Right kidney (tissue), 9 donors: ENCODE measurements at places on chromosomes 3 and 15.

DNA sequence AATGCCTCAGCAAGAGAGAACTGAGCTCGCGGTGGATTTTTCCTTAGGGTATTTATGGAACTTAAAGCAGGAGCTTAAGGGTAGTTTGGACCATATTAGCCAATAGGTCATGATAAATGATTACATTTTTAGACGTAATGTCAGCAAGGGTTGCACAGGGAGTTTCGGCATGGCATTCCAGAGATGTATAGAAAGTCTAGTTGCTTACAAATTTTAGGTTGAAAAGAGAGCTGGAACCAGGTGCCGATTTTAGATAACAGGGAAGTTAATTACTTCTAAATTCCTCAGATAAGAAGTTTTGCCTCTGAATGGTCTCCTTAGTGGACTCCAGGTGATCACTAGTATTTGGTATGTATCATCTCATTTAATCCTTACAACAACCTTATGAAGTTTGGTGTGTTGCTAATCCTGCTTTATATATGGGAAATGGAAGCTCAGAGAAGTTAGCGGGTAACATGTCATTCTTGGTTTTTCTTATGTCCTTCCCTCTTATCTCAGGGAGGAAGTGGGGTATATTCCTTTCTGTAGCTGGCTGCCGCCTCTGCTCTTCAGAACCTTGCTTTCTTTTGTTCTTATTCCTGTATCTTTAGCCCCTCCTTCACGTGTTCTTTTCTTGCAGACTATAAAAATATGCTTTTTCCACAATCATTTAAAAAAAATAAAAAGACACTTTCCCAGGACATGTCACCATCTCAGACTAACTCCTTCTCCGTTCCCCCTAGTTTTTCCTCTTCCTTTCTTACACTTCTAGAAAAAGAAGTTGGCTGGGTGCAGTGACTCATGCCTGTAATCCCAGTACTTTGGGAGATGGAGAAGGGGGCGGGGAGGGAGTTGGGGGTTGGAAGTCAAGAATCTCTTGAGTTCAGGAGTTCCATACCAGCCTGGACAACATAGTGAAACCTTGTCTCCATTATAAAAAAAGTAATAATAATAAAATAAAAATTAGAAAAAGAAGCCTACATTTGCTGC lies 25.7 kb downstream of the IQGAP1 start:
- DNase-seq = no peak

- DNase-seq = no peak
Observed at GRCh38 chr3:181622365-181622764, 89.4 kb upstream of the SOX2 start.

- no peak for DNase-seq
Observed at GRCh38 chr3:15107075-15107947, 8.4 kb upstream of the RBSN start.

DNA sequence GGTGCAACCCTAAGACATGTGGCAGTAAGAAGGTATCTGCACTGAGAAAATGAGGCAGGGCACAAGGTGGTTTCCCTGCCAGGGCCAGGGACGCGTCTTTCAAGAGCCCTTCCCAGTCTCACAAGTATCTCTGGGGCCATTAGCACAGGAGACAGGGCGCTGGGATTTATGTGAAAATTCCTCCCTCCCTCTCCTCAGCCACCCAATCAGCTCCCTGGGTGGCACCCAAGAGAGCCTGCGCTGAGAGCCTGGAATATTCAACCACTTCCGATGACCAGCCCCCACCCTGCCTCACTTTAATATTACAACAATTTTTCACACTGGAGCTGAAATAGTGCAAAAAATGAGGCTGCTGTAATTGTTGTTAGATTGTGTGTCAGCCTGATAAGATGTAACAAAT lies 26.1 kb downstream of the SEC61A1 start:
- DNase-seq = no peak

DNA sequence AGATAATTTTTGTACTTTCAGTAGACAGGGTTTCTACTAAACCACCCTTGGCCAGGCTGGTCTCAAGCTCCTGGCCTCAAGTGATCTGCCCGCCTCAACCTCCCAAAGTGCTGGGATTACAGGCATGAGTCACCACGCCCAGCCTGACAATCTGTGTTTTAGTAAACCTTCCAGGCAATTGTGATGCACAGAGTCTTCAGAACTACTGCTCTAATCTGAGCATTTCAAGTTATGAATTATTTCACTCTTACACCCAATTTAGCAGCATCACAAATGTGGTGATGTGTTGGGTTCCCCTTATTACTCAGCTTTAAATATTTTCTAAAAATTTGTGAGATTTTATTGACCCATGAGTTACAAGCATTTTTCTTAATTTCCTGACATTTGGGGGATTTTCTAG lies 94.4 kb downstream of the ULK4 start:
- DNase-seq = no peak

DNA sequence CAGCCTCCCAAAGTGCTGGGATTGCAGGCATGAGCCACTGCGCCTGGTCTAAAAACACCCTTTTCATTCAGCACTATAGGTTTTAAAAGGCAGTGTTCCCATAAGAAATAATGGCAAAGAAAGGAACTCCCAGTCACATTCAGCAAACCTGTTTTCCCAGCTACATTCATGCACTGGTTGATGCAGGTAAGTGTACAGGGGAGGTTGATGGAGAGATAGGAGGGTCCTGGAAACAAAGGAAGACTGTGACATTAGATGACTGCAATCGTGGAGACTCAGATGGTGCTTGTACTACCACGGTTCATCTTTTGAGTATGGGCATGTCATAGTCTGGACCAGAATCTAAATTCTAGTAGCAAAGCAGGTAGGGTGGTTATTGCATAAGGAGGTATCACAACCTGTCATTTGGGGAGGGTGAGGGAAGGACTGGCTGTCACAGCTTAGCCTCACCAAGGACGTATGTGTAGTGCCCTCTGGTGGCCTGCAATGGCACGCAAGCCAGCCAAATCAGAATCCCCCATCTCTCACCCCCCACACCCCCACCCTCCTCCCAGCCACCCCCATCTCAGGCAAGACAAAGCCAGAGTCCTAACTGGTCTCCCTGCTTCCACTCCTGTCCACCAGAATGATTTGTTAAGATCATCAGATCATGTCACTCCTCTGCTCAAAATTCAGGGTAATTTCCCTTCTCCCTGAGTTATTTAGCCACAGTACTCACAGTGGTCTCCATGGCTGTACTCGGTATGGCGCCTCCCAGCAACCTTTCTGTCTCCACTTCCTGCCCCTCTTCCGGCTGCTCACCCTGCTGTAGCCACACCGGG lies 28.8 kb upstream of the UBL7 start:
- DNase-seq = peak; percentile 35

DNA sequence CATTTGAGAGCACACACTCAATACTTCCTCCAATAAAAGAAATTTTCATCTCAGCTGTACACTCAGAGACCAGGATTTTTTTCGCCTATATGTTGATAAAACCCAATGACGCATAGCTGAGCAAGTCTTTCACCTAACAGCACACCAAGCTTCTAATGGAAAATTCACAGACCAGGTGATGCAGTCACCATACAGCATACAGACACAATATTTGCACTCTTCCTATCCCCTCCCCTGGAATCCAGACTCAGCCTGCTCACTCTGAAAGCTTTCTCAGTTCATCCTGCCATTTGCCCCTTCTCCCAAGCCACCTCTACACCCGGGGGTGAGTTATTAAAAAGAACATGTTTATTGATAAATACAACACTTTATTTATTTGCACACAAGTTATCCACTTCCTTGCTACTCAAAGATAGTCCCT lies 1.7 kb downstream of the TBC1D5 start:
- DNase-seq = peak; percentile 31

- DNase-seq = no peak
Observed at GRCh38 chr3:190076136-190076535, 44.6 kb downstream of the P3H2 start.

DNA sequence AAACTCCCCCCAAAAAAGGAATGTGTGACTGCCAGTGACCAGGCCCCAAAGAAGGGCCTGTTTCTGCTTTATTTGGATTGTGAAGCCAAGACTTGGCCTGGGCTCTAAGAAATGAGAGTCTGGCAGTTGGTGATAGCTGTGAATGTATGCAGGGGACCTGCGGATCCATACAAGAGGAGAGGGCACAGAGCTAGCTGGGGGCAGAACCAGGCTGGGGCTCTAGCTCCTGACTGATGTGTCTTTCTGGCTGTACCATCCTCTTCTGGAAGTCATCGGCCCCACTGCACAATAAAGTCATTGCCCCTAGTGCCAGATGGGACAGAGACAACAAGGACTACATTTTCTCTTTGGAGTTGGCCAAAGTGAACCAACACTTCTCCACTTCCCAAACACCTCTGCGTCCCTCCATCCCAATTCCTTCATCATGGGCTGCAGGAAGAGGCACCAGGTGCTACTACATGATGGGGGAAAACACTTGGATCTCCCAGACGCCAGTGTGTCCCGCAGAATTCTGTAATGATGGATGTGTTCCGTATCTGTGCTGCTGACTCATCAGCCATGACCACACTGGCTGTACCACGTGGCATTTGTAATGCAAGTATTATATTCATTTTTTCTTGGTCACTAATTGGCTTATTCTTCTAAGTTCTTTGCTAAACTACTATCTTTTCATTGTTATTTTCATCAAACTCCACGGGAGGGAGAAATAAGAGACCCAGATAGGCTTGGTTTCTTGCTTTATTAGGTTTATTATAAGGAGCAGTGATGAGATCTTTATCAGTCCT lies 1.7 kb upstream of the PLA2G4F start:
- no peak for DNase-seq

- peak; percentile 72 for DNase-seq
Observed at GRCh38 chr3:72887705-72888545, at the start of gene GXYLT2. Gene GXYLT2, plus strand, starts transcription at chr3:72888046. Its CDS starts 188 bp downstream, at chr3:72888234.

DNA sequence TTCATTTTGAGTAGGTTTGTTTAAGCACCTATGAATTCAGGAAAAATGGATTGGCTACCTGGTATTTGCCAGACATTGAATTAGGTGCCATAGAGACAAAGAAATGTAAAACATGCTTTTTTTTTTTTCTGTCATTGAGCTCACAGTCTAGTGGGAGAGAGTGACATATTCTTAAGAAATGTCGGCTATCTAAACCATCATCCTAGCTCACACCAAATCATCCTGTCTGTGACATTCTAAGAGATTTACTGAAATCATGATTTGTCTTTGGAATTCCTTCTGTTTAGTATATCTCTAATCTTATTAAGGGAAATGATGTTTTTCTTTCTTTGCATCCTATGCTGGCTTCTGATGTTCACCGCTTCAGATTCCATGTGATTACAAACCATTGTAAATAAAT lies 59.5 kb upstream of the STXBP5L start:
- no peak for DNase-seq

GRCh38 chr3:24220859-24221657 lies 273.6 kb downstream of the THRB start:
- no peak for DNase-seq

DNA sequence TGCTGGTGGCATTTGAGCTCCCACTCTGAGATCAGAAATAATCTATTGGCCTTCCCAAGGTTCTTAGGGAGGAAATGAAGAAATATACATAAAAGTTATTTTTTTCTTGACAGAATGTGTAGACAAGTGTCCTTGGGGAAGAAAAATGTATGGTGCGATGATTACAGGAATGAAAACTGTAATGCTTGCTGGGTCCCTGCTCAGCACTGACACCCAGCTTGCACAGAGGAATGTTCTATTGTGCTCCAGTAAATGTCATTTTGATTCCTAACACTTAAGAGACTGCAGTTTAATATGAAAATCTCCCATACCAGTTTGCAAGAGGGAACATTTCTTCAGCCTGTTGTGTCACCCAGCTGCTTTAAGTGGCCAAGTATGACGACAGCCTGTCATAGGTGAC lies 271.3 kb upstream of the TPM1 start:
- no peak for DNase-seq

- DNase-seq = no peak
Observed at GRCh38 chr3:28099296-28099695, 142.1 kb upstream of the CMC1 start.

DNA sequence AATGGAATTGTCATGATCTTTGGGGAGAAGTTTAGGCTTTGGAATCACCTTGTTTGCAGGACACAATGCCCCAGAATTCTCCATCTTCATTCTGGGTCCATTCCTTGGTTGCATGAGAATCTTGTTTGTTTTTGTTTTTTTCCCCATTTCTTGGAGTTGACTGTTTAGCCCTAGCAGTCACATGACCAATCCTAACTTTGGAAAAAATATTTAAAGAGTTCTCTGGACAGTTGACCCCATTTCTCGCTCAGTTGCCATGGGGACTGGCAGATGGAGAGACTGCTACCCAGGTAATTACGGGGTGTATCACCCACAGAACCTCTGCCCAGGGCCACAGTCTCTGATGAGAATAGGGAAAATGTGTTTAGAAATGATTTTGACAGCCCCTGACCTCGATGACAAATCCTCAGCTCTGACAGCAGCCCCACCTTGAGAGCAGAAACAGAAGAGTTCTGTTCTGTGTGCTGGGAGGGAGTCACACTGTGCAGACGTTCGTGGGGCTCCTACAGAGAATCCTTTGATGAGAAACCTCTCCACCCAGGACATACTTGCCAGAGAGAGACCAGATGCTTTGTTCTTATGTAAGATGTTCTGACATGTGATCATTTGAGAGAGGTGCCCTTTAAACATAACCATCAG lies 57.7 kb downstream of the IL16 start:
- no peak for DNase-seq

DNA sequence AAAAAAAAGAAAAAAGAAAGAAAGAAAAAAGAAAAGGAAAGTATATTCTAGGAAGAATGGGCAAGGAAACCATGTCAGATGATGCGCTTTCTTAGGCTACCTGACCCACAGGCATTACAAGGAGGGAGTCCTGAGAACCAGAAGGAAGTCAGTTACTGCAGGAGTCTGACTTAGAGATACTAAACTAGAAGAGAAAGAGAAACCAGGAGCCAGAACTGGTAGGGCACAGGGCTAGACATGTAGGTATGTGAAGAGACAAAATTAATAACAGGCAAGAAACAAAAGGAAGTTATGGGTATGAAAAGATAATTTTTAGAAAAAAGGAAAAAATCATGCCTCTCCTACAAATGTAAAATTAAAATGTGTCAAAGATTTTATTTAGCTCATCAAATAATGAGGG lies 63.3 kb upstream of the LRRN1 start:
- DNase-seq = no peak
